ENCODE measurements at places on chromosomes 3 and 15. TPM values are rescaled to one million over a fixed set of nuclear protein-coding genes. Genes with fewer than 3 reads are reported as not detected.

GRCh38 chr3:38487323-38487722 is 8.8 kb upstream of the EXOG start:
- H3K27me3 ChIP-seq: no peaks in the 10 kb centered on the region
- H3K36me3 ChIP-seq: peaks cover 10% of the 10 kb centered on the region
- no peak overlapping the region for H3K27ac ChIP-seq
- no peak overlapping the region for H3K4me3 ChIP-seq
- no peaks in the 10 kb centered on the region for H3K4me1 ChIP-seq
- DNase-seq: no peak

DNA sequence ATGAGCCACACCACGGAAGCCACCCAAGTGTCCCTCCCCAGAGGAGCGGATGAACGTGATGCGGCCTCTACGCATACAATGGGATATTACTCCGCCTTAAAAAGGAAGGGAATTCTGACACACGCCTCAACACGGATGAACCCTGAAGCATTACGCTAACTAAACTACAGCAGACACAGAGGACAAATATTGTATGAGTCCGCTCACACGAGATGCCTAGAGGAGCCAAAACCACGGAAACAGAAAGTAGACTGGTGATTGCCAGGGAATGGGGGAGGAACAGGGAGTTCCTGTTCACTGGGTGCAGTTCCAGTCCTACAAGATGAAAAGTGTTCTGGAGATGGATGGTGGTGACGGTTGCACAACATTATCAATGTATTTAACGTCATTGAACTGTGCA is 32.7 kb downstream of the SRGAP3 start:
- H3K4me1 ChIP-seq: no peaks in the 10 kb centered on the region
- no peak overlapping the region for H3K4me3 ChIP-seq
- H3K36me3 ChIP-seq: no peaks in the 10 kb centered on the region
- DNase-seq: no peak
- H3K27me3 ChIP-seq: no peaks in the 10 kb centered on the region

DNA sequence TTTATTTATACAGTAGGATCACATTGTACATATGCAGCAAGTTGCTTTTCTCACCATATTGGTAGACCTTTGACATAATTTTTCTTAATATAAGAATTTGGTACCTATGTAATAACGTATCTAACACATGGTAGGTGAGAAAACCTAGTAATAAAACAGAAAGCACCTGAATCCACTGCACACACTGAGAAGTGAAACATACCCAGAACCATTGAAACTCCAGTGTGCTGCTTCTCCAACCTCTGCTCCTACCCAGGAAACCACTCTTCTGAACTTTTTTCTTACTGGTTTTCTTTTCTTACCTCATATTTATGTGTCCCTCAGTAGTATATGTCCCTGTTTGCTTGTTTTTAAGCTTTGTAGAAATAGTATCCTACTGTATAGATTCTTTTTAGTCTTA is 293.0 kb downstream of the UBE2E2 start:
- peaks cover under 1% of the 10 kb centered on the region for H3K4me1 ChIP-seq
- H3K4me3 ChIP-seq: no peak overlapping the region
- no peak for DNase-seq
- no peak overlapping the region for H3K27ac ChIP-seq
- H3K36me3 ChIP-seq: no peaks in the 10 kb centered on the region

- H3K4me3 ChIP-seq: no peak overlapping the region
- H3K27me3 ChIP-seq: no peaks in the 10 kb centered on the region
- no peak for DNase-seq
- H3K4me1 ChIP-seq: no peaks in the 10 kb centered on the region
- no peaks in the 10 kb centered on the region for H3K36me3 ChIP-seq
Observed at GRCh38 chr3:161884830-161885229, 388.2 kb downstream of the OTOL1 start.

DNA sequence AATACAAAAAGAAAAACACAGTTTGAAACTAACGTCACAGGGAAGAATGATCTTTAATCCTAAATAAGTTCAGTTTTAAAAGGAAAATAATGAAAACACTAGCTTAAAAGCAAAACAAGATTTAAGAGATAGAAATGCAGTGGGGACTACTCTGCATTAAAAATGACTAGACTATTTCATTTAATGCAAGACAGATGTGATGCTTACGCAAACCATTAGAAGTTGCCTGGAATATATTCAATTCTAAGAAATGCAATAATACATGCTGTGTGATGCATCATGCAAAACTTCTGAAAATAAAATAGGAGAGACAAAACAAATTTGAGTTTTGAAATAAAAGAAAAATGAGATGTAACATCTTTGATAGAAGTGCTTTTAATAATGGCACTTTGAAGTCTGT is 97.6 kb upstream of the STRIT1 start:
- H3K4me3 ChIP-seq: no peak overlapping the region
- no peak overlapping the region for H3K27ac ChIP-seq
- H3K4me1 ChIP-seq: peaks cover 3% of the 10 kb centered on the region
- no peaks in the 10 kb centered on the region for H3K27me3 ChIP-seq

The VPS18 gene
- 32.3 TPM for total RNA-seq
